Activated naive CD4-positive, alpha-beta T cell treated with anti-CD3 and anti-CD28 coated beads, Interleukin-2, amount 50 U/mL, for 72 hours (primary cell): ENCODE measurements at places on chromosomes 4 and X.
A peak's percentile ranks its signal among the peaks of the same experiment; 100 is the strongest.

DNA sequence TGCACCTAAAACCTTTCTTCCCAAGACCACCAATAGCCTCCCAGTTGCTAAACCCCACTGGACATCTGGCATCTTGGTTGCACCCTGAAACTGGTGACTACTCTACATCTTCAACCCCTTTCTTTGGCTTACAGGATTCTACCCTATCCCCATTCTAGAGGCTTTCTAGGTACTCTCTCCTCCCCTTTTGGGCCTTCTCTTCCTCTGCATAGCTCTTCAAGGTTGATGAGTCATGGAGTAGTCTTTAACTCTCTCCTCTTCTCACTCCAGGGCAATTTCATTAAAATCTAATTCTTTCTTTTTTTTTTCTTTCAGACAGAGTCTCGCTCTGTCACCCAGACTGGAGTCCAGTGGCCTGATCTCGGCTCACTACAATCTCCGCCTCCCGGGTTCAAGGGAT, 16.8 kb downstream of the APOO start:
- DNase-seq, result no peak

DNA sequence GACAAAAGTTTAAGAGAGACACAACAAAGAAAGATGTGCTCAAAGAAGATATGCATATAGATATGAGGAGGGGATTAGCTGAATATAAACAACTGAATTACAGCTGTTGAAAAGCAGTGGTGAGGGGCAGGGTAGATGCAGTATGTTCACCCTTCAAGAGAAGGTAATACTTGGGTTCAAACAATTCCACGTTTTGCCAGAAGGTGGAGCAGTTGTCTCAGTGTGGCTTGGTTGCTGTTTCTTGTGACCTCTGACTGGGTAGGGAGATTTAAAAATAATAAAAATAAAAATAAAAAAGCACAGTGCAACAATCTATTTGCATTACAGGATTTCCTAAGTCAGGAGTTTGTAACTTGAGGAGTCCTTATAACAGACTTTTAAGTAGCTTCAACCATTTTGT, 23.3 kb downstream of the PHOX2B start:
- DNase-seq, result no peak

- no peak for DNase-seq
Observed at GRCh38 chr4:40856840-40857362, 107.1 kb downstream of the NSUN7 start.

GRCh38 chr4:88352062-88352740, 26.5 kb upstream of the HERC6 start:
- DNase-seq, result no peak

- DNase-seq, result no peak
Observed at GRCh38 chrX:136635235-136635634, 12.7 kb upstream of the CD40LG start.

GRCh38 chrX:151828439-151829080, 84.1 kb upstream of the MAGEA4 start:
- no peak for DNase-seq

DNA sequence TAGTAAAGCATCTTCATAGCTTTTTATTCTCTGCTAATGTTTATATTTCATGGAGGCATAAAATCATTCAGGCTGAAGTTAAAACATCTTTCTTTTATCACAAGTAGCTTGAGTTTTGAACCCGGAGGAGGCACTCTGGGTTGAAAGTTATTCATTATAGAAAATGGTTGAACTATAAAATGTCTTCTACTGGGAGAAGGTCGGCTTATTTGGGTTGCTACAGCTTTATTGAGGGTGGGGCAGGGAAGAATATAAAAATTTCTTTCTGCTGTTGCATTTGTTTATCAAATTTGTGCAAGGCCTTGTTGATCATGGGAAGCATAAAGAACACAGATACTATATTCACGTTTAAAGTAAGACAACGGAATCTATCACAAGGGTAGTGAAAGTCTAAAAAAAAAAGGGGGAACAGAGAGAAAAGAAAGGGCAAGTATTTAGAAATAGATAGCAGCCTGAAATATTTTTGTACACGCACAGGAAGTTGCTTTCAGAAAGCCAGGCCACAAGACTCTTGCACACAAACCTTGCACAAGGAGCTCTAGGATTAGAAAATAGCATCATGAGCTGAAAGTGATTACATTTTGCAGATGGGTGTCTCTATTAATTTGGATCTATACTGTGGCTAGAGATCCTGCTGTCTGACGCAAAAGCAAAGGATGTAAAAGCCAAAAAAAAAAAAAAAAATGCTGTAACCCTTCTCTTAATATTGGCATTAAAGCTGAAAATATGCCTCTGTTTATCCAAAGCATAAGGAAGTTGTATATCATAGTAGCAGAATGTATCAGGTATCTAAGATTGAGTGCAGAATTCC, 37.2 kb upstream of the FAM9C start:
- no peak for DNase-seq

- no peak for DNase-seq
Observed at GRCh38 chr4:126405369-126405982, 1090.7 kb downstream of the FAT4 start.

GRCh38 chr4:7043284-7044136, at the start of gene TADA2B:
Gene TADA2B, plus strand, starts transcription at chr4:7043372. Its CDS starts 208 bp downstream, at chr4:7043580.
- DNase-seq, result peak; percentile 96

- DNase-seq, result no peak
Observed at GRCh38 chrX:103831342-103831802, 685 bp downstream of the RAB9B start.

DNA sequence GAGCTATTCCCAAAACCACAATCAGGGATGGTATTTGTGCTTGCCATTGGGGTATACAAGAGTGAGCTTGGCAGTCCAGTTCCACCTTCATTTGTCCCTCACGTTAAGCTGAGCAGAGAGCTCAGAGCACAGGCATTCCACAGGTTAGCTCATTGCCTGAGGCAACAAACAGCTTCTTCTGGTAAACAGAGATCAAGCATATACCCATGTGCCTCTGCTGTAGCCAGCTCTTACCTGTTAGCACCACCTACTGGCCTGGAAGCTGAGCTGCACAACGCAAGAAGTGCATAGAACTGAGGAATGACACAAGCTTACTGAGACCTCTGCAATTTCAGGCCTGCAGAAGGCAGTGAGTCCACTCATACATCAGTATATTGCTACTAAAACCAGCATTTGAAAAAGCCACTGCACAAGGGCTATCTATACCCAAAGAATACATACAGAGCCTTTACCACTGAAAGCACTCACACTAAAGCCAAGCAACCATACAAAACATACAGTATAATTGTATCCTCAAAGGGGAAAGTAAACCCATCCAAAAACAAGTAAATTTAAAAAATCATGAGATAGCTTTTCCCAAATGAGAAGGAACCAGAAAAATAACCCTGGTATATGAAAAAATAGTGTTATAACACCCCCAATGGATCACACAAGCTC, 258.3 kb upstream of the GABRA2 start:
- no peak for DNase-seq
